ENCODE measurements at places on chromosomes 2 and 18.

GRCh38 chr2:96470636-96471035, 34.5 kb downstream of the NEURL3 start:
- no peak for DNase-seq

GRCh38 chr2:224709301-224709700, 6.9 kb downstream of the CCDC195 start:
- DNase-seq, result no peak

- DNase-seq, result no peak
Observed at GRCh38 chr18:29377346-29377745, 1200.4 kb upstream of the CDH2 start.

- no peak for DNase-seq
Observed at GRCh38 chr2:46743021-46743420, 172.6 kb downstream of the MCFD2 start.

- no peak for DNase-seq
Observed at GRCh38 chr2:46779447-46779941, 136.1 kb downstream of the MCFD2 start.

DNA sequence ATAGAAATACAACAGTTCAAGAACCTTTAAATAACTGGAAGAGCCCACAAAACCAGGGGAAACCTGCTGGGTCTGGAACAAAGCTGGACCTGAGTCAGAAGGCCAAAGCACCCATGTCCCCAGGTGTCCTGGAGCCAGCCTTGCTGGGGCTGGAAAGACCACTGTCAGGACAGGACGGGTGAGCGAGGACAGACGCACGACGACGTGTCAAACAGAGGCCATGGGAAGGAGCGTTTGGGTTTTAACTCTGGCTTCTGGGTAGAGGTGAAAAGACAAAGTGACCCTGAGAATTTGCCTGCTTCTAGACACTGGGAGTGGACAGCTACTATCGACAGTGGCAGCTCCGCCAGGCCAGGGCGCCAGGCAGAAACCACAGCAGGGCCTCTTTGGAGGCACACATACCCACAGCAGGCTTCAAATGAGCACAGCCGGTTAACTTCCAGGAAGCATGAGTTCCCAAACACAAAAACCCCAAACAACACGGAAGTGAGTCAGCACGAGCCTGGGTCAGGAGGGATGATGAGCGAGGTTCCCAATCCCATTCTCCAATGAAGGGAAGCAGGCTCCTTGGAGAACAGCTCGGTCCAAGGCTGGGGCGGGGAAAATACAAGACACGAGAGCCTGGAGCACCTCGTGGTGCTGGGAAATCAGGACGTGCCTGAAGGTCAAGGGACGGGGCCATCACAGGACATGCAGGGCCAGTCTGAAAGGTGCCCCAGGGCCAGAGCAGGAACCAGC, 208.0 kb downstream of the TWIST2 start:
- DNase-seq, result no peak

- DNase-seq, result no peak
Observed at GRCh38 chr2:103739186-103739585, 977.4 kb downstream of the TMEM182 start.

- DNase-seq, result no peak
Observed at GRCh38 chr2:71291398-71291797, 40.2 kb upstream of the ZNF638 start.

DNA sequence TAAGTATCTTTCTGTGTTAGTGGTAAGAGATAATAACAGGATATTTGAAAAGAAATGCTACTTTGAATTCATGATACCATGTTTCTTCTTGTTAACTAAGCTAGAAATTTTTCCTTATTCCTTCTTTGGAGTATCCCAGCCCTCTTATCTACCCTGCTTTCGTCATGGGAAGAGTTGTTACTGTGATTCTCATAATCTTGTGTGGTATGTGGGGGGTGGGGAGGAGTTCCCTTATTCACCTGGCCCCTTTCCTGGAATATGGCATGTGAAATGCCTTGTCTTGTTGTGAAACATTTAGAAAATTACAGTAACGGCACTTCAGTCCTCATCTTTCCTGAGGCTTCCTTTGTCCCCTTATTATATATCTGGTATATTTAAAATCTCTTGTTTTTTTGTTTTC, 129.9 kb downstream of the NCOA1 start:
- DNase-seq, result no peak

DNA sequence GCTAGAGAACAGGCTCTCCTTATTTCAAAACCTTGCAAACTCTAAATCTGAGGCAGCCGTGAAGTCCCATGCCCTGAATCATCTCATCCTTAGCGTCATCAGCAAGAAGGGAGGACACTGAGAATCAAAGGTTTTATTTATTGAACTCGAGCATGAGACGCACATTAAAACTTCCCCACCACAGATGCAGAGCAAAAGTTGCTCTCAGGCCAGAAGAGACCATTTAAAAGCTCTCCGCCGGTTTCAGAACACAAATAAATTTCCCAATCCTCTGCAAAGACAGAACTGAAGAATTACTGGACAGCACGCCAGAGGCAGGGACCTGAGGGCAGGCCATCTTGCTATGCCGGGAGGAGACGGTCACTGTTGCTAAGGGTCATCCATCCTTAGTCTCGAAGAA, 1.3 kb downstream of the AMMECR1L start:
- DNase-seq, result no peak

GRCh38 chr2:8332646-8333045, 349.2 kb upstream of the ID2 start:
- no peak for DNase-seq

DNA sequence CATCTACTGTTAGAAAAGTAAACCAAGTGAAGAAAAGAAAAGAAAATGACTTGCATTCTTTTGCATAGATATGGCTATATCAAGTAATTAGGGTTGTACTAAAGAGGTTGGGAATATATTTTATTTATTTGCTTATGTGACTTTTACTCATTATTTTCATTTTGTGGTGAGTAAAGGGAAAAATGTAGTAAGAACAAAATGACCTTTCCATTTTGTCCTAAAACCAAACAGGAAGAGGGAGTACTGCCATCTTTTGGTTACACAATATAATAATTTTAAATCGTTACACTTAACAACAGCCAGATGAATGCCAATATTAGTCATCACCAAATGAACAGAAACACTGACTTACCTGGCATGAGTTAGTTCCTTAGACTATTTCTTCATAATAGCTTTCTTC, 47.3 kb upstream of the NDUFV2 start:
- no peak for DNase-seq

- DNase-seq, result no peak
Observed at GRCh38 chr2:95072424-95072823, 46.9 kb downstream of the MAL start.

- no peak for DNase-seq
Observed at GRCh38 chr2:38771632-38772031, 6.4 kb upstream of the GEMIN6 start.

- no peak for DNase-seq
Observed at GRCh38 chr18:12593866-12594265, 64.0 kb downstream of the SPIRE1 start.

DNA sequence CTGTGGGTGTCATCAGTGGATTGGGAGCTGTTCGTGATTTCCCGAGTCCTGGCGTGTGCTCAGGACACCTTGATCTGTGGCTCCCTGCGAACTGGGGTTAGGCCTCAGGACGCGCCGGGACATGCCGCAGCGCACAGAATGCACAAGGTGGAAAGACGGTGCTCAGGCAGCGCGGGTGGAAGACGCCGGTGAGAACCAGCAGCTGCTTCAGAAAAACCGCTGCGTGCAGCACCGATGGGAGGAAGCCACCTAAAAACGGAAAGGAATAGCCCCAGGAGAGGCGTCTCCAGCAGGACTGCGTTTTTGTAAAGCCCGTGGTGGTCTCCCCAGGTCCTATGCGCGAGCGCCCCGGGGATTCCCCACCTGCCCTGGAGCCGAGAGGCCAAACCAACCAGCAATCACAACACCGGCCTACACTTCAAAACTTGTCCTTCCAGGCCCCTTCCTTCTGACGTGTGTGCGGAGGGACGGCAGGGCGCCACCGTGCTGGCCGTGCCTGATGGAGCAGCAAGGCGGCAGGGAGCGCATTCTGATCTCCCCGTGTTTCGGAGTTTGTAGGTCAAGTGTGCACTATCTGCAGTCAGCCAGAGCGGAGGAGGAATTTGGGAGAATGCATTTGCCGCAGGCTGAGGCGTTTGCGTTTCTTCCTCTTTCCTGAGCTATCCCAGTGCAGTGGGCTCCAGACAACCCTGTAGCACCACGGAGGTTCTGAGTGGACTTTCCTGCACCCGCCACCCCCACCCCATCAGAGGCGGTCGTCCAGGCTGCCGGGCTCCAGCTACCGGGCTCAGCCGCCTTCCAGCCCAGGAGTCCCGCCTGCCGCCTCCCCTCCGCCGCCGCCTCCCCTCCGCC, 32.2 kb downstream of the RTP5 start:
- no peak for DNase-seq

GRCh38 chr18:7370375-7370774, 139.5 kb downstream of the LRRC30 start:
- no peak for DNase-seq

DNA sequence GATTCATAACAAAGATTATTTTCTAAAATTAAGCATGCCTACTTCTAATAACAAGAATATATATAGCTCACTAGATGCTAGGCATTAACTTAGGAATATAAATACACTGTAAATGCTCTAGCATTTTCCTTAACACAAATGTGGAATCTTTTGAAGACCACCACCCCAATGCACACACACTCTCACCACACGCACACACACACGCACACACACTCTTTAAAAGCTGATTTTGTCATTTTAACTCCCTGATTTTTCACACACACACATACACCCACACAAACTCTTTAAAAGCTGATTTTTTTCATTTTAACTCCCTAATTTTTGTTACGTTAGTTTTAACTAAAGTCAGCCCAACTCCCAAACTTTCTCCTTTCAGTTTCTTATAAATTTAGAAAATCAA, 3.0 kb downstream of the COL5A2 start:
- DNase-seq, result no peak

GRCh38 chr18:9184998-9185613, 48.5 kb downstream of the ANKRD12 start:
- no peak for DNase-seq

- no peak for DNase-seq
Observed at GRCh38 chr18:26227051-26227670, 916 bp downstream of the TAF4B start.
